Stimulated activated CD4-positive, alpha-beta T cell treated with anti-CD3 and anti-CD28 coated beads, Interleukin-2, amount 100 ng/mL, for 48 hours (primary cell): ENCODE measurements at places on chromosomes 2 and 18.

- no peak for DNase-seq
Observed at GRCh38 chr18:60554967-60555366, 182.4 kb upstream of the MC4R start.

- no peak for DNase-seq
Observed at GRCh38 chr2:33047939-33048338, 101.2 kb downstream of the LTBP1 start.

DNA sequence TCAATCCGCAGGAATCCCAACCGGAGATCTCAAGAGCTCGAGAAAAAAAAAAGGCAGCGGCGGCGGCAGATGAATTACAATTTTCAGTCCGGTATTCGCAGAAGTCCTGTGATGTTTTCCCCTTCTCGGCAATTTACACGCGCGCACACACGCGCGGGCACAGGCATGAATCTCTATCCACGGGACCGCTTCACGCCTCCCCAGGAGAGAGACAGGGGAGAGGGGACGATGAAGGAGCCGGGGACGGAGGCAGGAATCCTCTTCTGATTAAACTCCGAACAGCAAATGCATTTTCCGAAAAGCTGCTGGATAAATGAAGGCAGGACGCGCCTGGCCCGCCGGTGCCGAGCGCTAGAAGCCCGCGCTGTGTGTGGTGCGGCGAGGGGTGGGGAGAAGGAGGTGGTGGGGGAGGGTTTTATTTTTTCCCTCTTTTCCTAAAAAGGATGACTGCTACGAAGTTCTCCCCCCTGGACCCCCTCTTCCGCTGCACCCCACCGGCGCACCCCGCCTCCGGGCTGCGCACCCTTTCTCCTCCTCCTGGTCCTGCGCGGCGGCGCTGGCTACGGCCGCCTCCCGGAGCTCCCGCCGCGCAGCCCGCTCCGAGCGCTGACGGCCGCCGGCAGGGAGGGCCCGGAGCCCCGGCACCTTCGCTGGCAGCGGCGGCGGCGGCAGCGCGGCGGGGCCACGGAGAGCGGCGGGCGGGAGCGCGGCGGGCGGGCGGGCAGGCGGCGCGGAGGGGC lies at the start of gene BCL2:
Gene BCL2, minus strand, starts transcription at position 387 of the 740 bp plus-strand sequence.
- peak; percentile 39 for DNase-seq

GRCh38 chr2:67579806-67580205 lies 182.7 kb downstream of the ETAA1 start:
- no peak for DNase-seq

DNA sequence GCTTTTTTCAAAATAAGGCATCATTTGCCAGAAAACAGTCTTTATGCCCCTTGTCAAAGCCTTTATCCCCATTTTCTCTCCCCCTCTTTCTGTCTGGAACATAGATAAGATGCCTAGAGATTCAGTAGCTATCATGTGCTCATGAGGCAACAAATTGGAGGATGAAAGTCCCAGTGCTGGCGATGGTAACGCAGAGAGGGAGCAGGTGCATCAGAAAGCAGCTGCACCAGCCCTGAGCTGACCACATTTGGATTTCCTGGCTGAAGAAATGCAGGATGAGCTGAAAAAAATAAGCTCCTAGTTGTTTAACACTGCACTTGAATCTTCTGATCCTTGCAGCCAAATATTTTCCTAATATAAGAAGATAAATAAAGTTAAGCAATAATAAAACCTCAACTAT lies 48.0 kb downstream of the LOXHD1 start:
- DNase-seq: no peak

DNA sequence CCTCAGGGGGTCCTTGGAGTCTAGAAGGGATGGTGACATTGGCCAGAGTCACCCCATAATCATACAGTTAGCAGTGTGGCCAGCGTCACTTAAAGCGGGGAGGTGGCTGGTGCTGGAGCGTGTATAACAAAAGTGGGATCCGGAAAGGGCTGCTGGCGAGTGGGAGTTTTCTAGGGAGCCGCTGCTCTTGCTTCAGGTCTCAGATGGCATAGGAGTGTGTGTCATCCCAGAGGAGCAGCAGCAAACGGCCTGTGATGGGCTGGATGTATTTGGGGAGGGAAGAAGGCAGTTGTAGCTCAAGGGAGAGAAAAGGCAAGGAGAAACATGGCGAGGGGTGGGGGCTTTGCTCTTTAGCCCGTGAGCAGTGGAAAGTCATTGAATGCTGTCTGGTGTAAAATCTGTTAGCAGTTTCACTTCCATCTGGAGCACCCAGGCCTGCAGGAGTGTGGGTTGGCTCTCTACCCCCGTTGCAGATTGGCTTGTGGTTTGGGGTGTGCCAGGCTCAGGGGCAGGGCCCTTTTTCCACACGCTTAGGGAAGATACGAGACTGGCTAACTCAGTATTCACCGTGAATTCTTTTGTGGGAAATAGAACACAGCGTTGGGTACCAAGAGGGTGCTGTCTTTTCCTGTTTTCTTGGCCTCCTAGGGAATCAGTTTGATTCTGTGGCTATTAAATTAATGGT lies 120.5 kb downstream of the AGAP1 start:
- DNase-seq: no peak

DNA sequence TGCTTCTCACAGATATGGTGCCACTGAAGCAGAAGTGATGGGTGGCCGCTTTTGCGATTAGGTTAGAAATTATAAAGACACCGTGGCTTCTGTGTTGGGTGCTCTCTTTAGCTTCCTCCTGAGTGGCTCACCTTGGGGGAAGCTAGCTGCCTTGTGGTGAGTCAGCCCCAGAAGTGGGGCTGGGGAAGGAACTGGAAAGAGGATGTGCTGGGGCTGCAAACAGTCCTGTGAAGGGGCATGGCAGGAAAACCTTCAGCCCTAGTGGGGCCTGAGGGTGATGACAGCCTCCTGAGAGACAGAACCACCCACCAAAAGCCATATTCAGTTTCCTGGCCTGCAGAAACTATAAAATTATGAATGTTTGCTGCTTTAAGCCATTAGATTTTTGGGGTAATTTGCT lies 8.9 kb upstream of the ASB18 start:
- DNase-seq: no peak

DNA sequence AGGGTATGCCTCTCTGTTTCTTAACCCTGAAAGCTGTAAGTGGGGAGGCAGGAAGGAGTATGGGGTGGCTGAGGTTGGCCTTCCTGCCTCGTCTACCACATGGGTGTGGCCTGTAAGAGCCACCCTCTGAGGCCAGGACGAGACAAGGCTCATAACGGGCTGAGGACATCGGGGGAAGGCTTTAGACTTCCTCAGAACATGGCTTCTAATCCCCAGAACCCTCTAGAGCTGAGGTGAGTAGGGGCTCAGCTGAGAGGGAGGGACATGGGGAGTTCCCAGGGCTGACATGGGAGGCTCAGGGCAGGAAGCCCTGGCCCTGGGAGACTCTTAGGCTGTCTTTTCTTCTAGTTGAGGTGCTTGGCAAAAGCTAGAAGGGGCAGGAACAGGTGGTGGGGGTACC lies 36.7 kb downstream of the EMX1 start:
- no peak for DNase-seq

- peak; percentile 29 for DNase-seq
Observed at GRCh38 chr2:135742325-135742757, 686 bp downstream of the UBXN4 start.

DNA sequence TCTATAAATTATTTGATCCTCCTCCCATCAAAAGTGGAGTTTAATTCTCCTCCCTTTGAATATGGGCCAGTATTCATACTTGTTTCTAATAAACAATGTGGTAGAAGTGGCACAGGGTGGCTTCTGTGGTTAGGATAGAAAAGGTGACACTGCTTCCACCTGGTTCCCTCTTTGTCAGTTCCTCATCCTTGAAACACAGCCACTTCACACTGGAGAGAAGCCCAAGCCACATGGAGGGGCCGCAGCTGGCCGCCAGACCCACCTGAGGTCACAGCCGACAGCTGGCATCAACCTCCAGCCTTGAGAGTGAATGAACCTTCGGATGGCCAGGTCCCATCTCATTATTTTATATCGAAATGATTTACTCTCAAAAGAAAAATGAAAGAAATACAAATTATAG lies 27.5 kb upstream of the SLC66A3 start:
- no peak for DNase-seq

DNA sequence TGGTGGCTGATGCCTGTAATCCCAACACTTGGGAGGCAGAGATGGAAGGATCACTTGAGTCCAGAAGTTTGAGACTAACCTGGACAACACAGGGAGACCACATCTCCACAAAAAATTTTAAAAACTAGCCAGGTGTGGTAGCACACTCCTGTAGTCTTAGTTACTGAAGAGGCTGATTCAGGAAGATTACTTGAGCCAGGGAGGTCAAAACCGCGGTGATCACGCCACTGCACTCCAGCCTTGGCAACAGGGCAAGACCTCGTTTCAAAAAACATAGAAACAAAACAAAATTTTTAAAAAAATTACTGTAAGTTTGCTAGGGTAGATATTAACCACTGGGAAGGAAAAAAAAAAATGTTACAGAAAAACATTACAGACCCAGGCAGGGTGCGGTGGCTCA lies 5.8 kb downstream of the ATL2 start:
- DNase-seq: no peak

GRCh38 chr18:3453540-3454364 lies 3.8 kb downstream of the TGIF1 start:
- peak; percentile 33 for DNase-seq

GRCh38 chr2:203873921-203874631 lies 6.5 kb downstream of the CTLA4 start:
- no peak for DNase-seq

DNA sequence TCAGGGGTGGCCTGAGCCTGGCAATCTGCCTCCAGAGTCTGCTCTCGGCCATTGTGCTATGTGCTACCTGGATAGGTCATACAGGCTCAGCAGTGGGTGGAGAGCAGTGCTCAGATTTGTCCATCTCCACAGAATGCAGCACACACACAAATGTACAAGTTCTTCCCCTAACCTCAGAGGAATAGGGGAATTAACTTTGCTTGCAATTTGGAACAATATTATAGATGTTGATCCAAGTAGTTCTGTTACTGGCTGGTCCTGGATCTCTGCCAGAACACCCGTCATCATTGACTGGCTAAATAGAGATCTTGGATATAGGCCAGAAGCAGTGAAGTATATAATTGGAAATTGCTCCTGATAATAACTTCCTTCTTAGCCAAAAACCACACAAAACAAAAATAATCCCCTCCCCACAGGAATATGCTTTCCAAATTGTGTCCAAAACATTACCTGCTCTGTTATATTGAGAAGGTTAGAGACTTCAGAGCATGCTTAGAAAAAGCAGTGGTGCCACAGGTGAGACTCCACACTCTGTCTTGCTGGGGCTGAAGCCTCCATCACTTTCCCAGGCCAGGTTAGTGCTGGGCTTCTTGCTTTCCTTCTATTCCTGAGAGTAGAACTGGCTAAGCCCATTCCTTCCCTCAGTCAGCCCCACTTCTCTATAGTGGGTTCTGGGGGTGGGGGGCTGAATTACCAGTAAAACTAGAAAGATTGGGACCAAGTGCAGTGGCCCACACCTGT lies 38.8 kb downstream of the NCAPH start:
- DNase-seq: no peak

DNA sequence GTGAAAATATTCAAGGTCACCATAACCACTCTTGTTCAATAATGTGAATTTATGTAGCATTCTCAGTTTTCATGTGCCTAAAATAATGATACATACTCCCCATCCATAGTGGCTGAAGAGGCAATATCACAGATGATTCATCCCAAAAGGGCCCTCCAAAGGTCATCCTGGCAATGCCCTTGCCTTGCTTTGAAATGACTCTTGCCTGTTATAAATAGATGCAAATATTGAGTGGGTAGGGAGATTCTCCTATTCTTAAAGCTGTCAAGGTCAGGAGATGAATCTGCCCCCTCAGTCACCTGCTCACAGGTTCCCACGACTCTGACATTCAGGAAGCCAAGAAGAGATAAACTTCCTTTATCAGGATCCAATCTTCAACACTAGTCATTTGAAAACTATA lies 490.5 kb downstream of the TNS1 start:
- no peak for DNase-seq

DNA sequence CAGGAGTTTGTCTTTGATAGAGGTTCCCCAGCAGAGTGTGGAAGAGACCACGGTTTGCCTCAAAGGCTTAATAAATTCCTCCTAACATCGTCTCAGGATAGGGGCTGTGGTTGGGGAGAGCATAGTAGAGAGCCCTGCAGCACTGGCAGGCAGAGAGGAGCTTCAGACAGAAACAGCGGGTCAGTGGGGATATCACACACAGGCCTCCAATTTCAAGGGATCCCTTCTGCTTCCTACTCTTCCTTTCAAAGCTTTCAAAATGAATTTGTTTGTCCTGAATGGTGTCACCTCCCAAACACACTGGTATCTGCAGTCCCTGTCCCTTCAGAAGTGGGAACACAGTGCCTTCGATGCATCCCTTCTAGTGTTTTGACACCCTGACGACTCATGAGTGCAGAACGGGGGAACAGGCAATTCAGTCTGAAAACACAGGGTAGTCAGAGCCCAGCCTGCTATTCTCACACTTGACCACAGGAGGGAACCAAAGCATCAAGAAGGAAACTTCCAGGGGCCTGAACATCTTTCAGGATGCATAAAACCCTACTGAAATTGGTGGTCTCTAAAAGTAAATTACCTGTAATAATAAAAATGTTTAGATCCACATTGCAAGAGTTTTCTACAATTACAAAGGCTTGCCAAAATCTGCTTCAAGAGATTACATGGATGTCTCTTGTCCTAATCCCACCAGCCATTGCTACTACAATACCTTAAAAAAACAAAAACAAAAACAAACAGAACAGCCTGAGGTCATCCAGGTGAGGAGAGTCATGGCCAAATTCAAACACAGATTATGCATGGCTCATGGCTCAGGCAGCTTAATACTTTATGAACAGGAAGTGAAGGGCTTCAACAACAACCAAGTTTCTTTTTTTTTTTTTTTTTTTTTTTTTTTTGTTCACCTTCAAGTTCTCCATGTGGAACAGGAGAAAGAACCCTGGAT lies 49.8 kb downstream of the SLC14A2 start:
- DNase-seq: peak; percentile 63

GRCh38 chr2:171069286-171069956 lies 91.3 kb downstream of the TLK1 start:
- DNase-seq: no peak

DNA sequence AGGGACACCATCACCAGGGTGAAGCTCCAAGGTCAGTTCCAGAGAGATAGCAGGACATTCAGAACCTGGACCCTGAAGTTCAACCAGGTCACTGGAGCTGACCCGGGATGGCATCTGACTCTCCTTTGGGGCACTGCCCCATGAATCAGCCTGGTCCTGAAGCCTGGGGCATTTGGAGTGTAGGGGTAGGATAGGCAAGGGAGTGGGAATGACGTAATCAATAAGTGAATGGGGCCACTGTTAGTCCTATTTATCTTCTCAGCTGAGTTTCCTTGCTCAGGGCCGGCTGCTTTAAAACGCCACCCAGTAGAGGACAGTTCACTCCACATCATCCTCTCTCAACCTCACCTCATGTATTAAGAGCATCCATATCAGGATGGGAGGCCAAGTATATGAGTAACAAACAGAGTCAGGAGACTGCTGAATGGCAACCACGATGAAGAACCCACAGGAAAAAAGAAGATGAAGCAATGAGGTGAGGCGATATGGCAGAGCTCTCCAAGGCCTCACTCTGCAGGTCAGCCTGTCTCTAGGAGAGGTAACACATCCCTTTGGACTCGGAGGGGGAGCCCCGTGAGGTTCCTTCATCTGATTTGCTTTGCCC lies 1.8 kb upstream of the RFX8 start:
- DNase-seq: no peak
